ENCODE measurements at places on chromosomes 3 and 15.

DNA sequence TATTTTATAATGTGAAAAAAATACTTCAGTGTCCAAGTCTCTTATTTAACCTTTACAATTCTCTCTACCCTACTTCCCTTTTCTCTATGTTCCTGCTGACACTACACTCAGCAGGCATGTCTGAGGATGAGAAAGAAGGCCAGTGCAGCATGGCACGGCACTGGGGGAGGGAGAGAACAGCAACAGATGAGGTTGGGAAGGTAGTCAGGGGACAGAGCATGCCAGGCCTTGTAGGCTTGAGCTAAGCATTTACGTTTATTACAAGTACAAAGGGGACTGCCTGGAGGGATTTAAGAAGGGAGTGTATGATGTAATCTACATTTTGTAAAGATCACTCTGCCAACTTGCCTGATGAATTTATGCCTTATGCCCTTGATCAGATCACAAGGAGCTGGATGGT is 117.3 kb upstream of the WNT5A start:
- DNase-seq: peak; percentile 52

DNA sequence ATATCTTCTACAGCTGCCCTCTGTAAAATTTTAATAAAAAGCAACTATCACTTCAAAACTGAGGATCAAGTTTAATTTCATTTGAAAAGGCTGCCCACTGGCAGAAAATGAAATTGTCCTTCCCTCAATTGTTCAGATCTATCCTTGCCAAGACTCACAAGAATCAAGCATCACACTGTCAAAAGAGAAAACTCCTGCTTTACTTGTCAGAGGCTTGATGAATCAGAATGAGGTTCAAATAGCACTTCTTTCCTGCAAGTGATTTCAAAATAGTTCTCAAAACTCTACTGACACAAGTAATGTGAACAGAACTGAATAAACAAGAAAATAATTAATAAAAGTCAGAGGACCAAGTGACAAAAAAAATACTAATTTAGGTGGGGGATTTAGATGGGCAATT is 70.6 kb downstream of the GOLIM4 start:
- no peak for DNase-seq

- no peak for DNase-seq
These were observed 75.0 kb downstream of the CORO2B start for GRCh38 chr15:68653801-68654200.

GRCh38 chr3:150384296-150385212 is 23.5 kb upstream of the TSC22D2 start:
- DNase-seq: no peak

GRCh38 chr3:66497985-66498671 is 2.7 kb downstream of the LRIG1 start:
- DNase-seq: no peak

DNA sequence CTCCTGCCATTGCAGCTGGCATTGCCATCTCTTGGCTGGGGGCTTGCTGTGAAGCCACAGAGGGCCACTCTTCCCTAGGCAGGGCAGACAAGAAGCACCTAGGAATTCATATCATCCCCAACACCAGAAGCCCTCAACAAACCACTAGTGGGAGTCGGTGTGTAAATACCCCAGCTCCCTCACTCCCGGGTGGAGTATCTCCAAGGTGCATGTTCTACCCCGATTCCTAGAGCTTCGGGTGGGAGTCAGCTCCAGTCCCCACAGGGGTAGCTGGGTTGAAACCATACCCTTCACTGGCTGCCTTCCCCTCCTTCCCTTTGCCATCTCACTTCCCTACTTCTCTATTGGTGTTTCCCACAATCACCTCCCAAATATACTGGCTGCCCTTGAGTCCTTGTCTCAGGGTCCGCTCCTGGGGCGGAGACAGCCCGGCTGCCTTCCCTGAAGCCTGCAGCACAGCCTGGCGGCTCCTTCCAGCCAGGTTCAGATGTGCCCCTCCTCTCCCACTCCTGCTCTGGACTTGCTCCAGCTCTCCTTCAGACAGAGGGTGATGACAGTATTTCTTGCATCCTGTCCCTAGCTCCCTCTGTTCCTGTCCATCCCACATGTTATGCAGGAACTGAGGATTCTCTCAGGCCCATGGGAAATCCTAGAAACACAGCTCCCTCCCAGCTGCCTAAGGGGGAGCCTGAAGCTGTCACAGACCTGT is 33.3 kb downstream of the FAM3D start:
- no peak for DNase-seq

GRCh38 chr3:77468626-77469020 is 428.7 kb downstream of the ROBO2 start:
- no peak for DNase-seq

DNA sequence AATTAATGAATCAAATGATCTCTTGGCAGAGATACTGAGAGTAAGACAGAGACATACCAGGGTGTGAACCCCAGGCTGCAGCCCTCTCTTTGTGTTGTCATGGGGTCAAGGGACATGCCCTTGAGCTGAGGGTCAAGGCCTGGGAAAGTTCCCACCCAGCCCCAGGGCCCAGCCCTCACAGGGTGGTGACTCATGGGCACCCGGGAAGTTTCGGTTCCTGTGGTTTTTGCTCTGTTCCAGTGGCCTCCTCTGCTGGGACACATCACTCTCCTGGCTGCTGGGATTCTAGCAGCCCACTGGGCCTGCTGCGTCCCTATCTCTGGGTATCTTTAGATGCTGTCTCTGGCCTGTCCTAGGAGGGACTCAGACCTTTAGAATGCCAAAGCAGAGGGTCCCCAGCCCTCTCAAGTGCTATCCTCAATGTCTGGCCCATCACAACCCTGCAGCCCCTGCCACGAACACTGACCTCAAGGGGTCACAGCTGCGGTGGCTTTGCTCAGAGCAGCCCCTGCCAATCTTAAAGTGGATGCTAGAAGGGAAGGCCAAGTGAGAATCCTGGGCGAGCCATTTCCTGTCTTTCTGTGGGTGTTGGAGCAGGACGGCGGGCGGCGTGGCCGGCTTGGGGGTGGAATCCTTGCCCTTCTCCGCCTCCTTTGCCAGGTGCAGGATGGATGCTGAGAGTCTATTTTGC is 148.4 kb upstream of the TLE3 start:
- no peak for DNase-seq

DNA sequence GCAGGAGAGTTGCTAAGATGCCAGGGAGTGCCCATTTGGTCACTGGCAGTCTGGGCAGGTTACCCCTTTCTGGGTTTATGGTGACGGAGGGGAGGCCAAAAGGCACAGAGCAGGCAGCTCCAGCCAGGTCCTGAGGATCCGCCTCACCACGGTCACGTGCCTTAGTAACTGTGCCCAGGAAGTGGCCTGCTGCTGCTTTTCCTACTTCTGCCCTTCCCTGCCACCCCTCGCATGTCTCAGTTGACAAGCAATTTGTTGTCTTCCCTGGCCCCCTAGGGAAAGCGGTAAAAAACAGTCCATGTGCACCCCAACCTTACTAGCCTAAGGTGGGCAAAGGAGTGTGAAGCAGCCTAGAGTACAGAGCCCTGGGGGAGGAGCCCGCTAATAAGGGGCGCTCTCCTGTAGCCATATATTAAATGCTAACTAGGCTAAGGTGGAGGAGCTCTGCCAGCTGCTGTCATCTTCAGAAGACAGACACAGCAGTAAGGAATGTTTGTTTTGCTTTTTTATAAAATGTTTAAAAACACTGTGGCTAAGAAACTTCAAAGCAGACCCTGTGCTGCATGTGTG is 9.1 kb upstream of the LIPH start:
- no peak for DNase-seq

GRCh38 chr15:68488966-68489365 is 57.0 kb upstream of the ITGA11 start:
- DNase-seq: no peak

DNA sequence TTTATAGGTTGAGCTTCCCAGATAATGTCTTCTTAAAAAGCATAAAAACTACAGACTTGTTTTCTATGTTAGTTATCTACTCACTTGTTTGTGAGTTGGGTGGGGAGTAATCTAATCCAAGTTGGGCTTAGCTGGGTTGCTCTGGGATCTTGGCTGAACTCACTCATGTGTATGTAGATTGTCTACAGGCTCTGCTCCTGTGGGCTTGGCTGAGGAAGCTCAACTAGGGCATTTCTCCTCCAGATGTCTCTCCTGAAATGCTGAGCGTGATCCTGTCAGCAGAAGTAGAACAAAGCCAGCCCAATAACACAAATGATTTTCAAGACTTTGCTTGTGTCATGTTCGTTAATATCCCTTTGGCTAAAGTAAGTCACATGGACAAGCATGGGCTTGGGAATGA is 17.3 kb downstream of the KCNH8 start:
- no peak for DNase-seq

- no peak for DNase-seq
These were observed 79.0 kb downstream of the NEDD4 start for GRCh38 chr15:55914446-55914845.

- DNase-seq: no peak
These were observed 117.8 kb upstream of the LIPC start for GRCh38 chr15:58313810-58314592.

DNA sequence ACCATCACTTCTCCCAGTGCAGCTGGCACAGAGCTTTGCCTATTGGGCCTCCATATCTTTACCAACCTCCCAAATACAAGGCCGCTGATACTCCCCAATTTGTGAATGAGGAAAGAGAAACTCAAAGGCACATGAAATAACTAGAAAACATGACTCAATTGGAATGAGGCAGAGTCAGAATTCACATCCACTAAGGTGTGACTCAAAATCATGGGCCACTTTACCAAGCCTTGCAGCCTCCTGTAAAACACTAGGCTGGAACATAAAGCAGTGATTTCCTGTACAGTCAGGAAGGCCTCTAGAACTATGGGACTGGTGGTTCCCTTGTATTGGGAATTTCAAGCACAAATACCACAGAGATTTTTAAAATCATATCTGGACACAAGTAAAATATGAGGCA is 128.6 kb downstream of the DCLK3 start:
- peak; percentile 7 for DNase-seq

DNA sequence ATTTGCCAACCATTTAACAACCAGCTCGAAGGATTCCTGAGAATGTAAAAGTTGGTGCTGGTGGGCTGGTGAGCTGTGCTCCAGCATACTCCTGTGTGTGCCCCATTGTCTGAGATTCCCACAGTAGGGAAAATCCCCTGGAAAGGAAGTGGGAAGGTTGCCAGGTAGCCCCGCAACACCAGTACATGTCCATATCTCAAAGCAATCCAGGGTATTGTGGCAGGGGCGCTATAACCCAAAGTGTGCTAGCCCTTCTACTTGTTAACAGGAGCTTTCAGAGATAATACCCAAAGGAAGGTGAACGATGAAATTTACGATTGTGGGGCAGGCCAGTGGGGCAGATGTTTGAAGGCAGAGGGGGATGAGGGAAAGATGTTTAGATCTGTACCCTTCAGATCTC is 42.7 kb upstream of the SYNM start:
- DNase-seq: no peak

DNA sequence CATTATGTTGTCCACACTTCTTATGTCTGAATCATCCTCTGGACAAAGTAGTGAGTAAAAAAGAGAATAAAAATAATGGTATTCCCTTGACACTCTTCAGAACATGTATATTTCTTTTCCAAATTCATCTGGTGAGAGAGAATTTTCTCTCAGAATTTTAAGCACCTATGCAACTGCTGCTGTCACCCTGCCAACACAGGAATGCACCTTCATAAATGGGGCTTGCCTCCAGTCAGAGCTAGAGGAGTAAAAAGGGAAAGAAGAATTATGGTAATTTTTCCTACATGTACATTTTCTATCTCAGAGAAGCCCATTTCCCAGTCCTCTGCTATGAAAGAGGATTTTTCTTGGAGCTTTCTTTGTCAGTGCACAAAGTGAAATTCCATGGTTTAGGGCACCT is 92.2 kb upstream of the ALCAM start:
- no peak for DNase-seq

- DNase-seq: no peak
These were observed 992.4 kb downstream of the NSUN3 start for GRCh38 chr3:95055288-95055687.

GRCh38 chr3:72663429-72663828 is 184.8 kb downstream of the SHQ1 start:
- DNase-seq: no peak

GRCh38 chr15:52923626-52924025 is 133.5 kb upstream of the ONECUT1 start:
- DNase-seq: no peak

- DNase-seq: no peak
These were observed 10.0 kb downstream of the RPL32 start for GRCh38 chr3:12831301-12831866.

DNA sequence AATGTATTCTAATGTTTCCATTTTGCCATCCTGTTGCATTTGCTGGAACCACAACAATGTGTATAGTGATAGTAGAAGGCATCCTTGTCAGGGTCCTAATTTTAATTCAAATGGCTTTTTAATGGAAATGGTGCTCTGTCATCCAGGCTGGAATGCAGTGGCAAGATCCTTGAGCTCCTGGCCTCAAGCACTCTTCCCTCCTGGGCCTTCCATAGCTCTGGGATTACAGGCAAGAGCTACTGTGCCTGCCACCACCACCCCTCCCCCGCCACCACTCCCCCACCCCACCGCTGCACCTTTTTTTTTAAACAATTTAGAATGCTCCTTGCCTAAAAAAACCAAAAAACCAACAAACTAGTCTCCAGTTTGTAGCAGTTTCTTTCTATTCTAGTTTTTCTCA is 15.2 kb upstream of the IQCF6 start:
- DNase-seq: no peak

DNA sequence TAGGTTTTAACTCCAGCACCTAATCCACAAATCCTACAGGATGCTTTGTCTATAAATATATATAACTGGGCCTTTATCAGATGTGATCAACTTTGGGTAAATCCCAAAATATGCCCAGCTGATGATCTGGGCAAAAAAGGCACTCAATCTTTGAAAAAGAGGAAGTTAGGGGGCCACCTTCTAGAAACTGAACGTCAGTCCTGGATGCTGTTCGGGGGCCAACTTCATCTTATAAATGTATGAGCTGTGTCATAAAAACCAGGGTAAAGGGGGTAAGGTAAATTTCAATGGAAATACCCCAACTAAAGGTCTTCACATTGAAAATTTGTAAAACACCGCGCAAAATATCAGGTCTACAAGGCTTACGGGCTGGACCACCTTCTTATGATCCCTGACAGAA is 264.4 kb upstream of the UBE2E2 start:
- DNase-seq: no peak

DNA sequence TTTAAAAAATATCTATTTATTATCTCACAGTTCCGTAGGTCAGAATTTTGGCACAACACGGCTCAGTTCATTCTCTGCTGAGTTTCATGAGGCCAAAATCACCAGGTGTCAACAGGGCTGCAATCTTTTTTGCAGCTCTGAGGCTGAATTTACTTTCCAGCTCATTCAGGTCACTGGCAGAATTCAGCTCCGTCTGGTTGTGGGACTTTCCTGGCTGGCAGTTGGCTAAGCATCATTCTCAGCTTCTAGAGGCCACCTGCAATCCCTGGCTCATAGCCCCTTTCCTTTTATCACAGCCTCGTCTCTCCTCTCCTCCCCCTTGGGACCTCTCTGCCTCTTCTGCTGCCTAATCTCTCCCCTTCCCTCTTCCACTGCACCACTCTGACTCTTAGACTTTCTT is 174.0 kb upstream of the WNT5A start:
- DNase-seq: no peak

All from keratinocyte (primary cell).